Immature natural killer cell (primary cell): ENCODE measurements at places on chromosomes 7 and 10.
A peak's percentile ranks its signal among the peaks of the same experiment; 100 is the strongest.

- no peak for DNase-seq
Measured at GRCh38 chr7:84675633-84676034, 481.0 kb upstream of the SEMA3A start.

DNA sequence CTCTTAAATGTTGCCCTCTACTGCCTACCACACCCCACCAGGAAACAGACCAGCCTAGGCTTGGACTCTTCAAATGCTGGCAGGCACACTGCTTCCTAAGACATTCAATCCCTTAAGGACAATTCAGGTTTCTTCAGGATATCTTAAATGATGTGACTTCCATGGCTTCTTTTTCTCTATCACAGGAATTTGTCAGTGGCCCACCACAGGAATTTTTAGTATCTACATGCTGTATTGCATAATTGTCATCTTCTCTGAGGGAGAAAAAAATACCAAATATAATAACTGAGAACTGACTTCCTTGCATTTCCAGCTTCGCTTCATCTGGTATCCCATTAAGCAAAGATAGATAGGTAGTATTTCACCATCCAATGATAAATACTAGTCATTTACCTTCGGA, 129.3 kb downstream of the WNT2 start:
- DNase-seq: no peak

DNA sequence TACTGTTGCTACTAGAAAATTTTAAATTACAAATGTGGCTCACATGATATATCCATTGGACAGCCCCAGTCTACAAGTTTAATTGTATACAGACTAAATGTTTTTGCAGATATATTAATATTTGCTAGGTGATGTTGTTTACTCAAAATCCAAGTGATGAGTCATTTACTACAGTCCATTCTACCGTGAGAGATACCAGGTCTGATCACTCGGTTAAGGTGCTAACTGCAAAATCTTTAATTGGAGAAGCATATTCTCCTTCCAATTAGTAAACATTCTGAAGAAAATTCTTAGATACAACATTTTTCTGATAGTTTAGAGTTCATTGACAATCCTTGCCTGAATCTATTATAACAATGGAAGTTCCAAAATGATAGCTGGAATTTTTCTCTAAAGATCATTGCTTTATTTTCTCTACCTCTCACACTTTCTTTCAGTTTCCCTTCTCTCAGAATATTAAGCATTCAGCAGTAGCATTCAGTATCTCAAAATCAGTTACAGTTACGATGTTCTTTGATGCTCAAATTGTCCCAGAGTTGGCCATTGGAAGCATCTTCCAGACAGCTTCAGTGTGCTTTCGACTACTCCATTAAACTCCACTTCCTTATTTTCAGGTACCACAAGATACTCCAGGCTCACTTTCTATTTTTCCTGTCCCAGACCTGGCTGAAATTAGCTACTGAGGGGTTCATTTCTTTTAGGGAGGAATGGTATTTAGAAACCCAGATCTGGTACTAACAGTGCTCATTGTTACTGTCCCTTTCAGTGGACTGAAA, 2.3 kb downstream of the ABCB1 start:
- DNase-seq: peak; percentile 28

GRCh38 chr10:78944723-78945312, 123.9 kb upstream of the ZMIZ1 start:
- DNase-seq: no peak
